ENCODE measurements at places on chromosomes 5 and 9.

DNA sequence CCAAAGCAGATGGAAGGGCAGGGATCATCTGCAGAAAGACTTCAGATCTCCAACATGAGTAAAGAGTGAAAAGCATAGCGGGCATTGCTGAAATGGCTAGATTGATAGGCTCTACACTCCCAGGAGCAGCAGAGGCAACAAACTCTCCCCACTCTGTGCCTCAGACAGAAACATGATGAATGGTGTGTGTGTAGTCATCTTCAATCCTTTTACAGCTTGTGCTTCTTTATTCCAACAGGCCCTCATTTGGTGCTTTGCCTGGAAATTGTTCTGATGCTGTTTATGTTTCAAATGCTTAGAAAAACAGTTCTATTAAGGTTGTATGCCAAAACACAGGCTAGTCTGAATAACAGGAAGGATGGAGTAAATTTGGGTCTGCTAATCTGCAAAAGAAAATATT is 176.2 kb downstream of the DMRTA1 start:
- no peak overlapping the region for H3K4me3 ChIP-seq
- DNase-seq: no peak
- H3K36me3 ChIP-seq: no peaks in the 10 kb centered on the region
- no peaks in the 10 kb centered on the region for H3K4me1 ChIP-seq
- no peak overlapping the region for H3K27ac ChIP-seq

DNA sequence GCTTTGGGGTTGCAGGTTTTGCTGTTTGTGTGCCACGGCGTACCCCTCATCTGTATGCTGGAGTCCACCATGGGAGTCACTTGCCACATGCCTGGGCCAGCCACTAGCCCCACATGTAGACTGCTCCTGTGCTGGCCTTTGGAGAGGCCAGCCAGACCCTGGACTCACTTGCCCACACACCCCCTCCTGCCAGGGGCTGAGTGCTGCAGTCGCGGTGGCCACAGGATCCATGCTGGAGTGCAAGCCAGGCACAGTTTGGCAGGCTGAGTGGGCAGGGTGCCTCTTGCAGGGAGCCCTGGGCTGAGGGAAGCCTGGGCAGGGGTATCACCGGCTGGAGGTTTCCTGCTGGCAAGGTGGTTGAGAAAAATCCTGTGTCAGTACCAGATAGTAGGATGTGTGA is 25.6 kb upstream of the GCNT1 start:
- H3K4me1 ChIP-seq: no peaks in the 10 kb centered on the region
- H3K27me3 ChIP-seq: no peaks in the 10 kb centered on the region
- no peak overlapping the region for H3K27ac ChIP-seq
- no peaks in the 10 kb centered on the region for H3K36me3 ChIP-seq
- no peak for DNase-seq

- no peaks in the 10 kb centered on the region for H3K36me3 ChIP-seq
- H3K4me1 ChIP-seq: no peaks in the 10 kb centered on the region
These were observed 57.3 kb downstream of the CTSL start for GRCh38 chr9:87783180-87783579.

DNA sequence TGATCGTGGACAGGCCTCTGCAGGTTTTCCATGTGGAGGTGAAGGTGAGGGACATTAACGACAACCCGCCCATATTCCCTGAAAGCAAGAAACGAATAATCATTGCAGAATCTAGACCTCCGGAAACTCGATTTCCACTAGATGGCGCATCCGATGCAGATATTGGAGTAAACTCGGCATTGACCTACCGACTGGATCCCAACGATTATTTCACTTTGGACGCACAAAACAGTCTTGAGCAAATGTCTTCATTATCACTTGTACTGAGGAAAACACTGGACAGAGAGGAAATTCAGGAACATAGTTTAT is 621 bp downstream of the PCDHA13 start:
- H3K36me3 ChIP-seq: no peaks in the 10 kb centered on the region
- no peaks in the 10 kb centered on the region for H3K4me1 ChIP-seq
- DNase-seq: no peak
- H3K27me3 ChIP-seq: peaks cover 5% of the 10 kb centered on the region
- peak overlapping the region; percentile 35 for H3K4me3 ChIP-seq

DNA sequence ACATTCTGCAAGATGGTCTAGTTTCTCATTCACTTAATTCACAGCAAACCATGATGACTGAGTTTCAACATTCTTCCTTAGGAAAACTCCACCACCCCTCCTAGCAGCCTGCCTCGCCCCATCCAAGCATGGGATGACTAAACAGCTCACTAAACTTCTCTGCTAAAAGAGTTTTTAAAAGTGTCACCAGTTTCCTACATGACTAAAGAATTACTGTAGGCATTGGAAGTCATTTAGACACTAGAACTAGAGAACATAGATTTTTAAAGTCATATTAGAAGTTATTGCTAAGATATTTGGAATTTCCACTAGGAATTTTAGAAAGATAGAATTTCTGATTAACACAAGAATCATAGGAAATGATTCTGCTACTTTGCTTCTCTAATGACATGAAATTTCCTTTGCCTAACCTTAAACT is 5.5 kb upstream of the ESM1 start:
- DNase-seq: no peak
- no peaks in the 10 kb centered on the region for H3K36me3 ChIP-seq
- H3K27me3 ChIP-seq: peaks cover 4% of the 10 kb centered on the region
- H3K27ac ChIP-seq: no peak overlapping the region

DNA sequence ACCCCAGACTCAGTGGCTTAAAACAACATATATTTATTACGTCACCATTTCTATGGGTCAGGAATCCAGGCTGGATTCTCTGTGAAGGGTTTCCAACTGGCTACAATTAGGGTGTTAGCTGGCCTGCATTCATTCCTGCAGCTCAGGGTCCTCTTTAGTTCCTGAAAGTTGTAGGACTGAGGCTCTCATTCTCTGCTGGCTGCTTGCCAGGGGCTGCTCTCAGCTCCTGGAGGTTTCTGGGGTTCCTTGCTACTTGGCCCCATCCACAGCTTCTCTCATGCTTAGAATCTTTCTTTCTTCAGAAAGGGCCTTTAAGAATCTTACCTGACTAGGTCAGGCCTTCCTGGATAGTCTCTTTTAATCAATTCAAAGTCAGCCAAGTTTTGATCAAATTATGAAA is 424.6 kb downstream of the GADD45G start:
- no peak for DNase-seq
- no peaks in the 10 kb centered on the region for H3K27me3 ChIP-seq
- H3K4me1 ChIP-seq: no peaks in the 10 kb centered on the region
- H3K36me3 ChIP-seq: no peaks in the 10 kb centered on the region
- no peak overlapping the region for H3K27ac ChIP-seq
- no peak overlapping the region for H3K4me3 ChIP-seq
